B cell (primary cell): ENCODE measurements at places on chromosomes 4 and X. TPM values are rescaled to one million over a fixed set of nuclear protein-coding genes. Genes with fewer than 3 reads are reported as not detected.

DNA sequence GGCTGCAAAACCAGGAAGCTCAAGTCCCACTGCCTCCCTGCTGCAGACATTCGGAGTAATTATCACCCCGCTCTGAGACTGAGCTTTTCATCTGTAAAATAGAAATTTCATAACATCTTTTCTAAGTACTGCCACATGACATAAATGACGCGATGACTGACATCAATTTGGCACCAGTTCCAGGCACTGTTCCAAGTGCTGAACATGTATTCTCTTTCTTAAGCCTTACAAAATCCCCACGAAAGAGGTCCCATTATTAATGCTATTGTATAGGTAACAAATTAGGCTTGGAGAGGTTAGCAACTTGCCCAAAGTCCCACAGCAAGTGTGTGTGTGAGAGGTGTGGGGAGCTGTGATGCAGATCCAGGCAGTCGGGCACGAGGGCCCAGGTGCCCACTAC, 56.4 kb downstream of the SLC2A9 start:
- no peak for DNase-seq

GRCh38 chr4:106594291-106594952, 225.8 kb upstream of the GIMD1 start:
- no peak for DNase-seq

DNA sequence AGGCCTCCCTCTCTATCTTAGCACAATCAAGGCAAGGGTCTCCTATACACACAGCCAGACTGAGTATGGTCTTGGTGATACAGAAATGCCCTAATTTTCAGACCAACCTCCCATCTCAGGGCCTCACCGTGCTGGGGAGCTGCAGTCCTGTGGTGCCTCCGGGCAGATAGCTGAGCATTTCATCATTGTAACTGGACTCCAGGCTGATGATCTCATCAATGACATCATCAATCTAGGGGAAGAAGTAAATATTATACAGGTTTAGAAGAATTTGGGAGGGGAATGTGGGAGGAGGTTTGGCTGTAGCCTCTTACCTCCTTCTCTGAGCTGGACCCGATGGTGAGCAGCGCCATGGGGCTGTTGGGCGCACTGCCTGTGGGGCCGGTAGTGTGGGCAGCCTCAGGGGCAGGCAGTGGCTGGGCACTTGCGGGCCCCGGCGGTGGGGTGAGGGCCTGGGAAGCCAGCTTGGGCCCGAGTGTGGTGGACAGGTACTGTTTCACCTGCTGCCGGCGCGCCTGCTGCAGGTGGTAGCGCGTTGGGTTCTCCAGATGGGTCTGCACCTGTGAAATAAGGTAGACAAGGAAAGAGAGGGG, 5.2 kb downstream of the TFE3 start:
- DNase-seq: no peak

GRCh38 chr4:189533603-189534002, 407.1 kb upstream of the FRG1 start:
- DNase-seq: no peak

GRCh38 chr4:110970642-110971041, 347.8 kb upstream of the PITX2 start:
- no peak for DNase-seq

DNA sequence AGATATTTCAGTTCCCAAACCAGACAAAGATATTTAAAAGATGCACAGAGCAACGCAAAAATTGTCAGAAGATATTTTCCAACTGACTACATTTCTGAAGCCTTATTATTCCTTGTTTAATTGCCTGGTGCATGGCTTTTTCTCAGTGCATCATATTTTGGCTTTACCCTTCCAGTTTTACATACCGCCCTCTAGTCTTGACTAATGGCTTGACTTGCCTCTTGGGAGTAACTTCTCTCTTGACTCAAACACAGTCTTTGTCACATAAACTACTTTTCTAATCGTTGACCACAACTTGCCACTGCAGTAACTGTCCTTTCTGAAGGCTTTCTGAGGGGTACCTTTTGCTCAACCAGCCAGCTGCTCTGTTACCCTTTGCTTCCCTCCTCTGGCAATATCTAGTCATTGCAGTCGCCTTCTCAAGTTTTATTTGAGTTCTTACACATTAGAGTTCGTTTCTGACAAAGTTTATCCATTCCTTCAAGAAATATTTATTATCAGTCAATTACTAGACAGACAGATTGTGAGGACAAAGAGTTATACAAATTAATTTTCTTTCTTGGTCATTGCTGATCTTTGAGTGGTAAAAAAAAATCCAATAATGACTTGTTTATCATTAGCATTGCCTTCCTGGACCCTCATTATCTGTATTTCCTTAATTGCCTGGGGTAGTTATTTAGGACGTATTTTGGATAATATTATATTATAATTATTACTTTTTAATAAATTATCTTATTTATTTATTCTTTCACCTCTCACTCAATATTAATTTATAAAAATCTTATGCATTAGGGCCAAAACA, 506.9 kb upstream of the PCDH10 start:
- DNase-seq: no peak

GRCh38 chr4:152735396-152735859, 44.1 kb downstream of the TIGD4 start:
- peak; percentile 64 for DNase-seq

DNA sequence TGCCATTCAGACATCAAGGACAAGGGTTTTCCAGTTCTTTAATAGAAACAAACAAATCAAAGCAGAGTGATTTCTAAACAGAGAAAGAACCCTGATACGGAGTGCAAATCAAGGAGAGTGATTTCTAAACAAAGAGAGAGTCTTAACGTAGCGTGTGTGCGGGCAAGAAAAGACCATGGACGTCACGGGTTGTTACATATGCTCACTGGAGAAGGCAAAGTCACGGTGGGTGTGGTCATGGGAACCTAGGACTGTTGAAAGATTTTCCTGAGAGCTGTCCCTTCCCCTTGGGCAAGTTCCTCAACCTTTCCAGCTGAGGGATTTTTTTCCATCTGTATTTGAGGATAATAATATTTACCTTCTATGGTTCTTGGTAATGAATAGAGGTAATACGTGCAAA, 95.0 kb upstream of the SLC34A2 start:
- no peak for DNase-seq

- DNase-seq: no peak
These were observed 107.3 kb upstream of the MYOZ2 start for GRCh38 chr4:119028296-119028695.

DNA sequence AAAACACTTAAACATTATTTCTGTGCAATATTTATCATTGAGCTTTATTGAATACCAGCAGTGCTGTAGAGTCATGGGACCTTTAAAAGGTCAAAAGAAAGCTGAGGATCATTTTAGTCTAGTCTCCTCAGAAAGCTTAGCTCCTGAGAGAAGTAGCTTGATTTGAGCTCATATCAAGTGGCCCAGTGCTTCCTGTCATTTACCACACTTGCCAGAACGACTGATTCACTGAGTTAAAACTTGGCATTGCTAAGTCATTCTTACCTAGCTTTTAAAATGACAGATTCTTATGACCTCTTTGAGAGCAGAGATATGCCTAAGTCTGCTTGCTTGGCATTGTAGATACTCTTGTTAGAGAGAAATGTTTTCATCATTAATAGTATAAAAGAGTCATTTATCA, 15.2 kb downstream of the SEPTIN11 start:
- DNase-seq: no peak

- DNase-seq: no peak
These were observed 426.6 kb downstream of the MAPK10 start for GRCh38 chr4:85933291-85933640.

- DNase-seq: no peak
These were observed 222.4 kb upstream of the ANKRD50 start for GRCh38 chr4:124934916-124935315.

Gene MAGEB1
- total RNA-seq: not detected in 2 replicates

Gene RGS12
- 13.1 and 13.9 TPM in 2 replicates for total RNA-seq

Gene FAM53A
- total RNA-seq: 1.8 and 4.2 TPM in 2 replicates

Gene CDS1
- 0.15 and 0.19 TPM in 2 replicates for total RNA-seq
